CD8-positive, alpha-beta T cell (primary cell): ENCODE measurements at places on chromosomes 2 and 18. TPM values are rescaled to one million over a fixed set of nuclear protein-coding genes. Genes with fewer than 3 reads are reported as not detected.

DNA sequence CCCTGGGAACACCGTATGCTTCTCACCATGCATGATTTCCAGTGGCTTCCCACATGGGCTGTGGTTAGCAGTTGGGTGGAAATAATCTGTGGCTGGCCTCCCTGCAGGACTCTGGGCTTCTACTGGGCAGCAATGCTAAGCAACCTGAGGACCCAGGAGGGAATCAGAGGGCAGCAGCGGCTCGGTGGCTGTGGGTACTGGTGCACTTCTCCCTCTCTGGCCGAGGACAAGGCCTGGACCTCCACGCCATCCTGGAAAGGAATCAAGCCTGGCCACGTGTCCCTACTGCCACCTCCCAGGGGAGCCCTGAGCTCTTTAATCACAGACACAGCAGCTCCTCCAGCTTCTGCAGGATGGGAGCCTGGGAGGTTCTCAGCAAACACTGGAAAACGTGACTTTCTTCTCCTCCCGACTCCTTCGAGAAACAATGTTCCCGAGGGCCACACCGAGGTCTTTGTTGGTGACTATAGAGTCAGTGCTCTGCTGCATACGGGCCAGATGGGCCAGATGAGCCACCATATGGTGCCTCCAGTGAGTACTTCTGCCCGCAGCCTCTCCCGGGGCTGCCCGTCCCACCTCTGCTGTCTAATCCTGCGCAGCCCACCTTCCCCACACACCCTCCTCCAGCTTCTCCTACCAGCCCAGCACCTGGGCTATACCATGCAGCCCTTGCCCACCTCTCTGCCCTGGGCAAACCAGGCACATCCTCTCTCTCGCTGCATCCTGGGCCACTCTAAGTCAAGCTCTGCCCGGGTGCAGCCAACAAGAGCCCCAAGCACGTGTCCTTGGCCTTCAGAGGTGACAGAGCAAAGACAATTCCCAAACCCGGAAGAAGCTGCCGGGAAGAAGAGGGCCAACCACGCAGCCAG is 42.8 kb upstream of the OTOS start:
- no peak for DNase-seq

- DNase-seq: no peak
Observed at GRCh38 chr2:176851200-176851888, 361.2 kb upstream of the HNRNPA3 start.

DNA sequence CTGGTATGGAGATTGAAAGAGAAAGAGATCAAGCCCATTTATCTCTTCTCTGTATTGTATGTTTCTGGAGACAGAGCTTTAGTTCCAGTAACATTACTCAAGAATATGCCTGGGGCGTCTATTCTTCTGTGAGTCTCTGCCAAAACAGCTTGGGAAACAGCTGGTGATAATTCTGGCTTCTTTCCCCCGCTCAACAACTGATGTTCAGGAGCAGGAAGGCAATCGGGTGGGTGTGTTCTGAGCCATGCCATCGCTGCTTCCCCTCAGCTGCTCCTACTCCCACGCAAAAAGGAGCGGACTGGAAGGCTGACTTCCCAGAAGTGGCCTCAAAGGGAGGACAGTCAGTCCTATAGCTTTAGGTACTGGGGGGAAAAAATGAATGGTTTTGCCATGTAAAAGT is 695.1 kb downstream of the PLCL1 start:
- no peak for DNase-seq

DNA sequence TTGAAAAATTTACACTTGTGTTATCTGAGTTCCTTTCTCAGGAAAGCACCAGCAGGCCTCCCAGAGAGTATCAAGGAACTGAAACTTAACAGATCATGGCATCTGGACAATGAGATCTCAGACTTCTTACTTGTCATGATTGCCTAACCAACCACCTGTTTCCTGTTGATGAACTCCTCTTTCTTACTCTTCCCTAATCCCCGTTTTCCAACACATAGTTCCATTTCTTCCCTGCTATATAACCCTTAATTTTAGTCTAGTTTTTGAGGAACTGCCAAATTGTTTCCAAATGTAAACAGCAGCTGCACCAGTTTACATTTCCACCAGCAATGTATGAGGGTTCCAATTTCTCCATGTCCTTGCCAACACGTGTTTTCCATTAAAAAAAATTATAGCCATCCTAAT is 6.1 kb upstream of the FAM171B start:
- DNase-seq: no peak

- DNase-seq: no peak
Observed at GRCh38 chr2:80530442-80531064, 226.0 kb upstream of the LRRTM1 start.

GRCh38 chr2:161204846-161205245 is 44.6 kb downstream of the TANK start:
- DNase-seq: no peak

CNGA3 gene
- not detected for total RNA-seq

- no peak for DNase-seq
Observed at GRCh38 chr2:40178971-40179370, 272.9 kb downstream of the SLC8A1 start.

DNA sequence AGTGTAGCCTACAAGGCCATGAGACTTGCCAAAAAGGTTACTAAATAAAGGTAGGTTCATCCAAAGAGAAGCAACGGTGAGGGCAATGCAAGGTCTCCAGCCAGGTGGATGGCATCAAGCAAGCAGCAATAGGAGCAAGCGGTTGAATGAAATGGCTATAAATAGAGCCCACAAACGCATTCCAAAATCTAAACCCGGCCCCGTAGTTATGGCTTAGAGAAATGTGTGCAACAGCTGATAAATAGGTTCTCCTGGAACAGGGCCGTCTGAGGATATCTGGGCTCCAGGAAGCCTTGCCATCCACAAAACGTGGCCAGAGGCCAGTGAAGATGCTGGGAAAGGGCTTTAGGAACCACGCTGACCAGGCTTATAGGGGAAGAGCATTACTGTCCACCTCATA is 146.1 kb upstream of the PID1 start:
- no peak for DNase-seq

HNMT gene
- not detected for total RNA-seq

TEX44 gene
- not detected for total RNA-seq

TGOLN2 gene
- total RNA-seq: 128 TPM

TRABD2A gene
- 138 TPM for total RNA-seq

DNA sequence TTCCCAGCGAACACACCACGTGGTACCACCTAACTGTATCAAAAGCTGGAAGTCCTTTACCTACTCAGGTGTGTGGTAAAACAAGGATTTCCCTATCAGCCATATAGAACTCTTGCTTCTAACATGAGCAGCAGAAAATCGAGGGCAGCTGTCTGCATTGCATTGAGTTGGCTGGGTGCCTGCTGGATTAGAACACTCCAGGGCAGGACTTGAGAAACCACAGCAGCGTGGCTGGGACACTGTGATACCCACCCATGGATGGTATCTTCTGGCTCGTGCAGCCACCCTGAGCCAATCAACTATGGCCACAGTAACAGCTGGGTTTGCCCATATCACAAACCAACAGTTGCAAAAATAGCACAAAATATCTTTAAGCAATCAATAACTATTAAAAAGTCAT is 188.3 kb downstream of the FBXO15 start:
- DNase-seq: no peak

HRH4 gene
- not detected for total RNA-seq

DNA sequence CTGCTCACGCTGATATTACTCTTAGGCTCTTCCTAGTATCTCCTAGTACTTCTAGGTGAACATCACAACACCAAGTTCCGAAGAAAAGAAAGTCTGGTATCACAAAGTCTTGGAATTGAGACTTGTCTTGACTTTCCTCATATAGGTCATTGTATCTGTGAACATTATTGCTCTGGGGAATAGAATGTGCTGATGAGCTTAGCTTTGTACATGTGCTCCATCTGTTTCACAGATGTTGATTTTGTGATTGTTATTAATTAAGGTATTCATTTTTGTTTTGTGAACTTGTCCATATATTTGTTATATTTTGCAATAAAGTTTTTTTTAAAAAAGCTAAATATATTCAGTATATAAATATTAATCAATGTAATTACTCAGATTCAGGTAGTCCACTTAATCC is 111.7 kb downstream of the BABAM2 start:
- no peak for DNase-seq

CFAP210 gene
- 1.4 TPM for total RNA-seq

SPP2 gene
- not detected for total RNA-seq

GRCh38 chr2:235977445-235977844 is 190.7 kb downstream of the GBX2 start:
- no peak for DNase-seq

DNA sequence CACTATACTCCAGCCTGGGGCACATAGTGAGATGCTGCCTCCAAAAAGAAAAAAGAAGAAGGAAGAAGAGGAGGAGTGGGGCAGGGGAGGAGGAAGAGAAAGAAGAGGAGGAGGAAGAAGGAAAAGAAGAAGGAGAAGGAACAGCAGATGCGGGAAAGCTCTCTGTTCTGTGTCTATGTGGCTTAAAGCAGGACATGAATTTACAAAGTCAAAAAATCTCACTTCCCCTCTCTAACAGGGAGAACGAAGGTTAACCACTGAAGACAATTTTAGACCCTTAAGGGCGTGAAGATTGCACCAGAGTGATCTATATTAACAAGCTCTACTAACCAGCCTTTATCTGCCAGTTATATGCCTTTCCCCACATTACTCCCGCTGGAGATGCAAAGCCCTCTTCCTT is 258.9 kb downstream of the METTL4 start:
- DNase-seq: no peak

GRCh38 chr2:191638079-191638801 is 39.7 kb upstream of the NABP1 start:
- no peak for DNase-seq

LGALSL gene
- 0.35 TPM for total RNA-seq

GRCh38 chr18:47150824-47151366 is 595 bp upstream of the HDHD2 start:
- DNase-seq: peak; percentile 14

DNA sequence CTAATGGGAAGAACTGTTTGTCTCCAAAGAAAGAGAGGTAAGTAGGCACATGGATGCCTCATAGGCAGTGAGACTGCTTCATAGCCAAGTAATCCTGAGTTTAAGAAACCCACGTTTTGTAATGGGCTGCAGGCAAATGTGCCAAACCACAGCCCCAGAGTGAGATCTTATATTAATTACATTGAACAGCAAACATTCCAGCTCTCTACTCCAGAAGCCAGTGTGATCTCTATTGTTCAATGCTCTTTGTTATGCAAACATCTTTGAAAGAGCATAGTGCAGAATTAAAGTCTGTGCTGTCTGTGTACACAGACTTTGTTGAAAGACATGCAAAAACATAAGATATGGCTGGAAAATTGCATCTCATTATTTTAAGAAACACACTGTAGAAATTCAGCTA is 720.8 kb upstream of the REG3G start:
- no peak for DNase-seq

DNA sequence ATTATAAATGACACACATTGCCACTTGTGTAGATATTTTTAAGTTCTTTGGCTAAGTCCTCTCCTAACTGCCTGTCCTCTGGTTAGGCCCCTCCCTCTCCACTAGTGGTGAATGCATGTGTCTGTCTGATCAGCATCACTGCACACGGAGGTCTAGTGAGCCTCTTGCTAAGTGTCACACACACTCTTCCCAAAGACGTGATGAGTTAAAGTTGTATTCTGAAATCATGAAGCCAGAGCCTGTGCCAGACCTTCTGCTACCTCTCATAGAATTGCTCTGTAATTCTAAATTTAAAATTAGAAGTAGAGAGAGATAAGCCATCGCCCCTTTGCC is 41.3 kb downstream of the RALB start:
- DNase-seq: no peak

DNA sequence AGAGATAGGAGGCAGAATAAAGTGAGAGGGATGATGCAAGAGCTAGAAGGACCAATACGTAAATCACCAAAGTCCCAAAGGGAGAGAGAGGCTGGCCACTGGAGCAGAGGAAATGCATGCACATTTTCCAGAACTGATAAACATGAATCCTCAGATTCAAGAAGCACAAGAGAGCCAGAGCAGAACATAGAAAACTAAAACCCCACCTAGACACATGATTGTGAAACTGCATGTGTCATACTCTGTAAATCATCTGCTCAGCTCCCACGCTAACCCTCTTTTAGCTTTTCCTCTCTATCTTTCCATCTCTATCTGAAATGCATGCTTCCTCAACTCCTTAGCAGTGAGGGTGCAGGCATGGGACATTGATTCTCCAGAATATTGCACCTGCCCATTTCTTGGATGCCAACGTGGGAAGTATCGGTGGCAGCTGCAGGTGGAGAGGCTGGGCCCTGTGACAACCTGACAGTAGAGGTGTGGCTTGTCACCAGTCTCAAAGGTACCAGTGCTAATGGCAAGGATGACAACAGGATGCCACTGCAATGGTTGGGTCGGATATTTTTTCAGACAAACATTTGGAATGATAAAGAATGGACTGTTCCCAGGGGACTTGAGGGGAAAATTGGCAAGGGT is 89.3 kb upstream of the OTOS start:
- DNase-seq: no peak

DNA sequence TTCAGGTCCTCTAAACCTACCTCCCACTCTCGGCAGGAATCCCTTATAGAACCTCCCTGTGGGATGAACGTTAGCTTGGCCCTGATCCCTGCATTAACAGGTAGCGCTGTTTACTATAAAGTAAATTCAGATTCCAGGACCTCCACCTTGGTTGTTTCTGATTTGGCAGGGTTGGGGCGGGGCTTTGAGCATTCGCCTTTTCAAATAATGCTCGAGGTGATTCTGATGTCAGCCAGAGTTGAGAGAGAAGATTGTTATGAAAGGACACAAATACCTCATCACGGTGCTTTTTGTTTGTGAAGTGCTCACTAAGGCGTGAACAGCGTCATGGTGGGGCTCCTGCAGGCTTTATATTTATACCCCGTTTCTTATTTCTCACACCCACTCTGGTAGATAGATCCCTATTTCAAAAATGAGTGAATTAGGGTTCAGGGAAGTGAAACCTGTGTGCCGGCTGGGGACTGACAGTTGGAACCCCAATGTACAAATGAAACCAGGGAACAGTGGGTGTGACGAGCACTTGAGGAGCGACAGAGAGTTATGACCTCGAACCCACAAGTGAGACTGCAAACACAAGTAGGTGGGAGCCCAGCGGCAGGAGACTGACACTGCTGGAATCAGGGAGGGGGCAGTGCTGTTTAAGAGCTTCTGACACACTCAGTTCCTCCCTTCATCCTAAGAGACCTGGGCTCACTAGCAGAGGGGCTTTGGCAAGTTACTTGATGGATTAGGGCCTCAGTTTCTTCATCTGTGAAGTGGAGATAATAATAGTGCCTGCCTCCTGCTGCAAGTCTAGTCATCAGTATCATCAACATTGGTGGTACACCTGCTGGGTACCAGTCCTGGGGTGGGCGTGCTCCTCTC is 14.2 kb upstream of the CXCR4 start:
- DNase-seq: peak; percentile 93

DNA sequence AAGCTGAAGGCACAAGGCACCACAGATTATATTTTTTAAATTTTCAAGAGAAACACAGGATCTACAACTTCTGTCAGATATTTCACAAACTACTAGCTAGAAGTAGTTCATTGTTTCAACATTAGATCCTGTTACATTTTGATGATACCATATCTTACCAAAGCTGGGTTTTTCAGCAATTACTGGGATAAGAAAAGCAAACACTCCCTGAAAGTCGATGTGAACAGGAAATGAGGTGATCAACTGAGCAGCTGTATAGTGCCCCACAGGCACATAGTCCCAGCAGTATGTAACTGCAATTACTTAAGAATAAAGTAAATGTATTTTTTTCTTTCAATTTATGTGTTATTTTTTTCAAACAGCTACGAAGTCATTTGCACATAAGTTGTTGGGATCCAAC is 103.5 kb downstream of the DNER start:
- DNase-seq: no peak

ABCG5 gene
- total RNA-seq: not detected

ANKRD12 gene
- 177 TPM for total RNA-seq

PRSS56 gene
- not detected for total RNA-seq
